ENCODE measurements at places on chromosomes 2 and 18.

DNA sequence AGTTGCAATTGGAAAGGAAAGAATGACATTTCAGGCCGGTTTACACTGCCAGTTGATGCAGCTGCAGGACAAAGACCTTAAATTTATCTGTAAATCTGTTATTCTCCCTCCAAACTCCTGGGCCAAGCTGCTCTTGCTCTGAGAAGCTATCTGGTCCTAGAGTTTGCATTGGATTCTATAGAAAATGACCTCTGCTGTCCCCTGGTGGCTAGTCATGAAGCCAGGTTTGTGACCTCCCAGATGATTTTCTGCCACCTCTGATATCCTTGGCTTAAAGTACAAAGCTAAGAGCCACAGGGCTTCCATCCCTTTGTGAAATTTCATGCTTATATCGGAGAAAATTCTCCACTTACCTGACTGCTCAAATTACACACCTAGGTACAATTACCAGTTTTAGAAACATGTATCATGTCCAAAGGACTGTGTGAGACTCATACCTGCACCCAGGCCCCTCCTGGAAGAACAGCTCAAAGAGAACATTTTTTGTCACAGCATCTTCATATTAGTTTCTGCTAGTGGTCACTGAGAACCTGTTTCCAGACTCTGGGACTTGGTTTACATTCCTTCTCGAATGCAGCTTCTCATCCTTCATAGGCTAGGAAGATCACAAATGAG is 28.9 kb upstream of the IER3IP1 start:
- DNase-seq: peak; percentile 61

DNA sequence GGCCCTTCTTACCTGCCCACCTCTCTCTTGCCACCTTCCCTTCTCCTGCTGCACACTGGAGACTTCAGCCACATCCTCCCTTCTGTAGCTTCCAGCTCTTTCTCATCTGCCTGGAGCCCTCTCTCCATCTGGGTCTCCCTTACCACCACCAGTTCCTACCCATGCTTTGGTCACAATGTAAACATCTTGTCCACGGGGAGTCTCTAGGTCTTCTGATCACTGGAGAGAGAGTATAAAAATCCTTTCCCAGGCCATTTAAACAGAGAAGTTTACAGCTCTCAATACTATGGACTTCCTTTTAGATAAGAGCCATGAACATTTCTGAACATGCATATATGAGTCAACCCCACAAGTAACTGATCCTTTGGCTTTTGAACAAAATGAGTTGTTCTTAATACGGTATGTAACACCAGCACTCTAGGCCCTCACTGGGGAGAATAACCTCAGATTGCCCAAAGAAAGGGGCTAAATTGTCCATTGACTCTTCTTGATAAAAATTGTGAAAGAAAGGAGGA is 5.8 kb downstream of the ARHGAP25 start:
- DNase-seq: no peak

DNA sequence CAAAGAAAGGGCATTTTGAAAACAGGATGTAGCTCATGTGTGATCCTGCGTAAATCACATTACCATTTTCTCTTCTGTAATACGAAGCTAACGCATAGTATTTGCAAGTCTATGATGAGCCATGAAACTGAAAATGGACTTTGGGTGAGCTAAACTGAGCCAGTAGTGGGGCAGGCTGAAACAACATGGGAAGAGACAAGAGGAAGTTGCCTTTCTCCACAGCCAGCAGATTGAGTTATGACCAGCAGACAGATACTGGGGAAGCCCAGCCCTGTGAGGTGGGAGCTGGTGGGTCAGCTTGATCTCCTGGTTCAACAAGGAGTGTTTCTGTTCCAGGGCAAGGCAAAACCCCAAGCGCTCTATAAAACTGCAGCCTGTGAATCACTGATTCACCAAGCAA is 11.8 kb downstream of the CYRIA start:
- DNase-seq: no peak

GRCh38 chr2:160326786-160327185 is 126.7 kb upstream of the ITGB6 start:
- no peak for DNase-seq

GRCh38 chr2:98514096-98514639 is 69.5 kb downstream of the INPP4A start:
- no peak for DNase-seq

DNA sequence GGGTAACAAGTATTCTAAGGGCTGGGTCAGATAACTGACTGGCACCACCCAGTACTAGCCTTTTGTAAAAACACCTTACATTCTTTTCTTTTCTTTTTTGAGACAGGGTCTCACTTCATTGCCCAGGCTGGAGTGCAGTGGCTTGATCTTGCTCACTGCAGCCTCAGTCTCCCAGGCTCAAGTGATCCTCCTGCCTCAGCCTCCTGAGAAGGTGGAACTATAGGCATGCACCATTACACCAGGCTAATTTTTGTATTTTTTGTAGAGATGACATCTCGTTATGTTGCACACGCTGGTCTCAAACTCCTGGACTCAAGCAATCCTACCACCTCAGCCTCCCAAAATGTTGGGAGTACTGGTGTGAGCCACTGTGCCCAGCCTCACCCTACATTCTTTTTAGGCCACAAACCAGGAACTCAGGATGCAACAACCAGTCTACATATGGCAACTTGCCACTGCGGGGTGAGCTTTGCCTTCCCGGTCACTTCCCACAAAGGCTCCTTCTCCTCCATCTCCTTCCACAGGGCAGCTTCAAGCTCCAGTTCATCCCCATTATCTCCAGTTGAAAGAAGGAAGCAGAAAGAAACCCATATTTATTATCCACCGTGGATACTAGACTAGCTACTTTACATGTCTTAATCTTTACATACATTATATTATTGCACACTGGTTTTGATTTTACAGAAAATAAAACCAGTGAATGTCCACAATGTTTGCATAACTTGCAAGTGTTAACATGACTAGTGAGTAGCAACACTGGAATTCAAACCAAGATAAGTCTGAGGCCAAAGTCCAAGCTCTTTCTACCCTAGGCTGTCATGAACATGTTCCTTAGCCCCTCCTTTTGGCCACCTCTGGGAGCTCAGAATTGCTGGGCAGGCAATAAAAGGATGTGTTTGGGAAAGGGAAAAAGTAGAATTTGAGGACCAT is 23.7 kb upstream of the AP1S3 start:
- peak; percentile 94 for DNase-seq

DNA sequence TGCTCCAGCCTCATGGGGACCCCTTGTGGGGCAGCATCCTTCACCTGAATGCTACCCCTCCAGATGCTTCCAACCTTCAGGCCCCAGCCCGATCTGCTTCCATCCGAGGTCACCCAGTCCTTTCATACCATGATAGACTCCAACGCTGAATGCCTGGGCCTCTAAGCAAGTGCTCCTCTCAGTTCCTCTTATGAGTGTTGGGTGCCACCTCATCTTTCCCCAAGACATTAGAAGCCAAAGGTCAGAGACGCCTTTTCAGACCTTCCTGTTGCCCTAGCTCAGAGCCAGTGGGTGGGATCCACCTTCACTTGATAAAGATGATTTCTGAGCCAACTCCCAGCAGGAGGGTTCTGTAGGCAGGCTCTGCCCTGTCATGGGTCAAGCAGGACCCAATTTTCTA is 174.5 kb upstream of the MGAT5 start:
- DNase-seq: no peak

DNA sequence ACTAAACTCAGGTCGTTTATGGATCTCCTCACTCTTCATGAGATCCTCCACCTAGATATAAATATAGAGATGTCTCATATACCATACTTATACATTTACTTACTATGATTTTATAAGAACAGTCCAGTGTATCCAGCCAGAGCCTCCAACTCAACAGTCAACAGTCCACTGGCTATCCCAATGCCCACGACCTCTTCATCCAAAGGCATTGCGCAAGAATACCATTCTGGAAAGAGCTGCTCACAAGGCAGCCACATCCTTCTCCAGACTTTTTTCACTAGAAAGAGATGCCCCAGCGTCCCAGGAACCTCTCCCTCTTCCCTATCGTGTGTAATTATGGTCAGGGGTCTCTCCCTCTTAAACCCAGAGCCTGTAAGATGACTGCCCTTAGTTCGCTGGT is 448.8 kb downstream of the LRATD1 start:
- DNase-seq: no peak

DNA sequence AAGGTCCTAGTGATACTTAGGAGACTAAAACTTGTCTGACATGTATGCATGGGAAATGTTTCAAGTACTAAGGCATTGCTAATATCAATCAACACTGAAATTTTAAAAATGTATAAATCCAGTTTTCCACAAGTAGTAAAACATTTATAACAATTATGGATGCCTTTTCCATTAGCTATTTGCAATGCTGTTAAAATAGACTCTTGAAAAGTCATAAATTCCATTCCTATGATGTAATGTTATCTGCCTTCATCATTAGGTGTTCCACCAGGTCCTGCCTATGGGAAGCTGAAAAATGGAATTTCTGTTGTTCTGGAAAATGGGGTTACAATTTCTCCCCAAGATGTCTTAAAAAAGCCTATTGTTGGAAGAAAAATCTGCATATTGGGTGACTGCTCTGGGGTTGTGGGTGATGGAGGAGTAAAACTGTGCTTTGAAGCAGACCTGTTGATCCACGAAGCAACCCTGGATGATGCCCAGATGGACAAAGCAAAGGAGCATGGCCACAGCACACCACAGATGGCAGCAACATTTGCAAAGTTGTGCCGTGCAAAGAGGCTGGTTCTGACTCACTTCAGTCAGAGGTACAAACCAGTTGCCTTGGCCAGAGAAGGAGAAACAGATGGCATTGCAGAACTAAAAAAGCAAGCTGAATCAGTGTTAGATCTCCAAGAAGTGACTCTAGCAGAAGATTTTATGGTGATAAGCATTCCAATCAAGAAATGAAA is 18.7 kb downstream of the ELAC1 start:
- no peak for DNase-seq

- peak; percentile 47 for DNase-seq
These were observed 49.2 kb upstream of the NAB1 start for GRCh38 chr2:190599546-190600220.

DNA sequence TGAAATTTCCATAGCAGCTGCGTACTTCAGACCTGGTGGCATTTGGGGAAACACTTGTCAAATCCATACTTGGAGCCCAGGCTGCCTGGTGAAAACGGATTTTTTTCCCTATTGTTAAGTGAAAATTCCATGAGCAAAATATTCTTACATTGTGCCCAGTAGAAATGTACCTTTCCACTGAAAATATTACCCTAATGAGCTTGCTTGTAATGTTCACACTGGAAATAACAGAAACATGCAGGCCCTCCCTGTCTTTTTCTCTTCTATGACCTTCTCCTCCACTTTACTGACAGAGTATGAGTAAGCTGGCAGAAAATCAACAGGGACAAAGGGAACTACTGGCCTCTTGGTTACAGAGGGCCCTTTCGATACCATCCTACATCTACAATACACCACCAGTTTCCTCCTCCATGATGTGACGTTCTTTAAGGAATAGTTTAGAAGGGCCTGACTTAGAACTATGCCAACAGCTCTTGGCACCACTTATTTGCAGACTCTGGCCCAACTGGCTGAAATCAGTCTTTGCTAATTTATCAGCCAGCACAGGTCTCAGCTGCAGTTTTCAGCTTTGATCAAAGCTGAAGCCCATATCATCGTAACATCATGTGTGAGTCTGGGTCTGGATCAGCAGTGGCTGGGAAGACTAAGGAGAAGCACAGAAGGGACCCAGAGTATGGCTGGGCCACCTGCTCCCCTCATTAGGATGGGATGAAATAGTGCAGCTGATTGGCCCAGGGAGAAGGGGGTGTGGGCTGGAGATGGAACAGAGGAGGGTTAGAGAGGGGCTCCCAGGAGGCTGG is 272.2 kb upstream of the ID2 start:
- no peak for DNase-seq

DNA sequence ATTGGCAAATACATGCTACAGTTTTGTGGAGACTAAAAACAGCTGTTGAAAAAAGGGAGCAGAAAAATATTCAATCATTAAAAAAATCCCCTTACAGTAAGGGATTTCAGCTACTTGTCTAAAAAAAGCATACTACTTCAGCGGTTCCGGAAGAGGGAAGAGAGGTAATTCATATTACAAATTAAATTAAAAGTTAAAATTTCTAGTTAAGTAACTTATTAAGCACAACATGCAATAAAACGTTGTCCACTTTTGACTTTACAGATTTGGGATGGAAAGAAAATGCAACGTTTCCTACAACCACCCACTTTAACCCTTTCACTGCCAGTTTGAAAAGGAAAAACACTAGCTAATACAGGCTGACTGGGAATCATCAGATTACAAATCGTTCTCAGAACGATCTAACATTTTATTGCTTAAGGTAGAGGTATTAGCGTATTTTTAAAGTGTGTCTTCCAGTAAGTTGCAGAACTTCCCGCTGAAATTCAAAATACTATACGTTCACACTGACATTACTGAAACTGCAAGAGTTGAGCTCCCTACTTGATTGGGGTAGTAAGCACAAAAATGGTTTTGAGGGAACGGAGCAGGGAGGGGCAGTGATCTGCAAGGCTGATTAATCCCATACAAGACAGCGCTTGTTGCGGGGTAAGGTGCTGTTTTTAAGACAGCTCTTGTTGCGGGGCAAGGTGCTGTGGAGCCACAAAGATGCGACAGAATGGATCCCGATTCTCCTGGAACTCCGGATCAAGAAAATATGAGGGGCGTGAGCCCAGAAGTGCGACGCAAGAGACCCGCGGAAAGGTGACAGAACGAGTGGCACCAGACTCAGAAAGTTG is 743 bp downstream of the HADHA start:
- peak; percentile 40 for DNase-seq

- DNase-seq: no peak
These were observed 1.6 kb upstream of the ANKRD44 start for GRCh38 chr2:197312186-197312585.

DNA sequence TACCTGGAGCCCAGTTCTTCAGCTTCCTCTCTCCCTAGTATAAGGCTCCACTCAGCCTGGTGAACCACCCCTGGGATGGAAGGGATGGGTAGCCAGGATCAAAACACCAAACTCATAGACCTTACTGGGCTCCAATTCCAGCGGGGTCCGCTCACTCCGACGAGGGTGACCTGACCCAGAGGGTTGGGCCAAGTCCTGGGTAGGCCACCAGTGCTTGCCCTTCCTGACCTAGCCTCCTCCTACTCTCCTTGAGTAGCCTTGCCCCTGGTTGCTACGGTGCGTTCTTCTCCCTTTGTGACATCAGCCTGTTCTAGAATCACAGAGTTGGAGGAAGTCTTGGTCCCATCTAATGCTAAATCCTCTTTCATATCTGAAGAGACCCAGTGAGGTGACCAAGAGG is 537 bp upstream of the STAT4 start:
- no peak for DNase-seq

- no peak for DNase-seq
These were observed 333.6 kb downstream of the KIAA1328 start for GRCh38 chr18:37162551-37162950.

- DNase-seq: no peak
These were observed 252.9 kb downstream of the PRKCE start for GRCh38 chr2:45904267-45904945.

DNA sequence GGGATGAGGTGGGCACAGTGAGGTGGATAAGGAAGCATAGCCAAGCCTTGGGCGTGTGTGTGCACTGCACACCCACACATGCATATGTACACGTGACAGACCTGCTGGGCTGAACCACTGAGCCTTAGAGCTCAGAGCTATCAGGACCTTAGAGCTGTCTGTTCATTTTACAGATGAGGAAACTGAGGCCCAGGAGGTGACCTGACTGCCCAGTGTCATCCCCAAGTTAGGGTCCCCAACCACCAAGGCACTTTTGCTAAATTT is 8.2 kb upstream of the SNED1 start:
- no peak for DNase-seq

Data from MCF 10A (cell line).